ENCODE measurements at places on chromosomes 4 and X.

DNA sequence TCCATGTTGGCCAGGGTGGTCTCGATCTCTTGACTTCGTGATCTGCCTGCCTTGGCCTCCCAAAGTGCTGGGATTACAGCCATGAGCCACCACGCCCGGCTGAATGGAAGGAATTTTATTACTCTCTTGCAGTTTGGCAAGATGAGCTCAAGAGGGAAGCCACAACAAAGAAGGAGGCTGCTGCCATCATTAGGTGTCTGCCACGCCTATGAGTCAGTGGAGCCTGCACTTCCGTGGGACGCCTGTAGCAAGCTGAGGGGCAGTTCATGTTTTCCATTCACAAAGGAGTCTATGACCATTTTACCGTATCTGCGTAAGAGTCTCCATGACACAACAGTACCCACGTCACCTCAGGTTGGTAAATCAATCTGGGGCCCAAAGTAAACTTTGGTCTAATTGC lies 51.2 kb upstream of the CHRNA9 start:
- peak; percentile 16 for DNase-seq

DNA sequence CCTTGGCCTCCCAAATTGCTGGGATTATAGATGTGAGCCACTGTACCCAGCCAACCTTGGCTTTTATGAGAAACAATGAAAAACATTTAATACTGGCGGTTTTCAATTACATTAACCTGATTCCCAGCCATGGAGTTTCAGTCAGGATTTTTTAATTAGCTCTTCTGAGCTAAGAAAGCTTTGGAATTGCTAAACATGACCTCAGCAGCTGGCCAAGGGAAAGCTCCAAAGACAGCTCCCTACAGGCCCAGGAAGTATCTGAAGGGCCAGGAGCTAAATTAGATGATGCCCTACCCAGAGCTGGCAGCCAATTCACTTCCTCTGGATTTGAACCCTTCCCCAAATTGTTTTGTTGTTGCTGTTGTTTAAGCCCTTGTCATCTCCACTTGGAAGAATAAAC lies 26.5 kb upstream of the FUNDC1 start:
- no peak for DNase-seq

DNA sequence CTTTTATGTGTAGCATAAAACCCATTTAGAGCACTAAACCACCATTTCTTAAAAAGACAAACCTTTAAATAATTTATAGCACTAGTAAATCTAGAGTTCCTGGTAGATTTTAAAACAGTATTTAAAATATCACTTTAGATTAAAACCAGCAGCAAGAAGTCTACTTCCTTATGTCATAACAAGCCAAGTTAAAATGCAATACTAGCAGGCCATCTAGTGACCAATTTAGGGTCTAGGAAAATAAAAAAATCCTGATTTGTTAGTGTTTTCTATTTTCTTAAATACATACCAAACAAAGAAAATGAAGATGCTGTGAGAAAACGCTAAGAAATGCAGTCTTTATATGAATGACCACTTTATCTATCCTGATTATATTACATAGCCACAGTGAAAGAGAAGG lies 53.9 kb downstream of the PAPSS1 start:
- DNase-seq: peak; percentile 45

GRCh38 chr4:107645604-107646003 lies 74.4 kb downstream of the PAPSS1 start:
- DNase-seq: no peak

GRCh38 chr4:8092282-8092681 lies 66.3 kb downstream of the ABLIM2 start:
- no peak for DNase-seq

- DNase-seq: no peak
These were observed 12.2 kb upstream of the AMOT start for GRCh38 chrX:112852851-112853250.

DNA sequence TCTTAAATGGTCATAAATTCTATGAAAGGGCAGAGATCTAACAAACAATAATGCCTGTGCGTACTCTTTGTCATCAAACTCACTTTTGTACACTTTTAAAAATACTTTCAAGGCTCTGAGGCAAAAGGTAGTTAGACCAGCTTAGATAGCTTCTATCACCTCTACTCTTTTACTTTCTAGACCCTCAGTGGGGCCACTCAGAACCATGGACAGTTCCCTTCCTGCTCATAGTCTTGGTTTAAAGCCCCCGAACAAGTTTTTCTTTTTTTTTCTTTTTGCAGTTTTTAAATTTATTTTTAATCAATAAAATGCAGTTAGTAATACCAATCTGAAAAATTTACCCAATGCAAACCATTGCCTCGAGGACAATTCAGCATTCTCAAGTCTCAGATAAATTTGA lies 460.5 kb upstream of the CNKSR2 start:
- DNase-seq: peak; percentile 8

DNA sequence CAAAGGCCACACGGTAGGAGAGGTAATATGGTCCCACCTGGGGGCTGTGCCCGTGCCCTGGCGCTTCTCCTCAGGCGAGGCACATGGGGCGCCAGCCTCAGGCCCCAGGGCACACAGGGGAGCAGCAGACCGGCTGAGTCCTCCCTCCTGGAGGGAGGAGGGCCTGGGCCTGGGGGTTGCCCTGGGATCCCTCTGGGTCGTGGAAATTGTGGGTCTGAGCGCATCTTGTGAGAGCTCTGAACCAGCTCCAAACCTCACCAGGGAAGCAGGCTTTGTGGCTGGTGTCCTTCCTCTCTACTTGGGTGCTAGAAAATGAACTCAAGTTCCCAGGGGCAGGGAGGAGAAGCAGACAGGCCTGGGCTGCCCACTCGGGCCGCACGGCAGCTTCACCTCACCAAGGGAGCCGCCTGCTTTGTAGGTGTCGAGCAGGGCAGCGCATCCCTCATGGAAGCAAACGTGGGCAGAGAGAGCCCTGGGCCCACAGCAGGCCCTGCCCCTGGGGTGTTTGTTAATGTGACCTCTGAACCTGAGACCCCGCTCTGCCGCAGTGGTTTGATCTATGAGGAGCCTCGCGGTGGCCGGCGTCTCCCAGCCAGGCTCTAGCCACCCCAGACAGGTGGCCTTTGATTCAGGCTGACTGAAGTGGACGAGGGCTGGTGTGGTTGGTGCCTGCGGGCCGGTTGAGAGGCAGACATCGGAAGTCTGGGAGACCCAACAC lies 10.8 kb downstream of the HTRA3 start:
- DNase-seq: no peak

- DNase-seq: no peak
These were observed 104.1 kb upstream of the MAB21L2 start for GRCh38 chr4:150477869-150478268.

All from LHCN-M2 (cell line).